ENCODE measurements at places on chromosomes 3 and 15.
A peak's percentile ranks its signal among the peaks of the same experiment; 100 is the strongest.

DNA sequence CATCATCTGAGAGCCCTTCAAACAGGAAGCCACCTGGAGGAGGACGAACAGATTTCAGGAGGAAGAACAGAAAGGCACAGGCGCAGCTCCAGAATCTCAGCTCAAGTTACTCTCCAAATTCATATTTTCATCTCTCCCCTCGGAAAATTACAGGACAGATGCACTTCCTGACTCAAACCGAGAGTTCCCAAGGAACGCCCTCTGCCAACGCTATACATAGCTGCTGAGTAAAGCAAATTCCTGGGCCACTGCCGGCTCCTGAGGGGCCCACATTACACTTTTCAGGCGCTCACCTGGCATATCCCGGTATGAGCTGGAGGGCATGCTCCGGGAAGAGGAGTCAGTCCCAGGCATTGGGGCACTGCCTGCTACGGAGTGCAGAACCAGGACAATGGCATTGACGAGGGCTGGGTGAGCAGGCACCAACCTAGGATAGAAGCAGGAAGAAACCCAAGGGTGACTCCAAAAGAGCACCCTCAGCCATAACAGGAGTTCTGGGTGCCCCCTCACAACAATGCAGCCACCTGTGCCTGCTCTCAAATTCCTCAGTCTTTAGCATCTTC is 11.2 kb downstream of the UBL7 start:
- no peak for DNase-seq

DNA sequence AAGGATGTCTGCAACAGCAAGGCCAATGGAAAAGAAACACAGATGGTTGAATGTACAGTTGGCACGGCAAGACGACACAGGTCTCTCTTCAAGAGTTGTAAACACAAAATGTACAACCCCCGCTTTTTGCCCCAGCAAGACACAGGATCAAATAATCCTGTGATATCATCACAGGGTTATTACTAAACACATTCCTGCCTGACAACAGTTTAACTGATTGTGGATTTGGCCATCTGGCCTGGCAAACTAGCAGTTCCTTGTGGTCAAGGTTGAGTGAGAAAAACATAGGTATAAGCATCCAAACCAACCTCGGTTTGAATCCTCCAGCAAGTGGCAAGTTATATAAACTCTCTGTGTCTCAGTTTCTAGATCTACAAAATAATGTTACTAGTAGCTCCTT is 23.4 kb downstream of the PARP16 start:
- DNase-seq, result no peak

DNA sequence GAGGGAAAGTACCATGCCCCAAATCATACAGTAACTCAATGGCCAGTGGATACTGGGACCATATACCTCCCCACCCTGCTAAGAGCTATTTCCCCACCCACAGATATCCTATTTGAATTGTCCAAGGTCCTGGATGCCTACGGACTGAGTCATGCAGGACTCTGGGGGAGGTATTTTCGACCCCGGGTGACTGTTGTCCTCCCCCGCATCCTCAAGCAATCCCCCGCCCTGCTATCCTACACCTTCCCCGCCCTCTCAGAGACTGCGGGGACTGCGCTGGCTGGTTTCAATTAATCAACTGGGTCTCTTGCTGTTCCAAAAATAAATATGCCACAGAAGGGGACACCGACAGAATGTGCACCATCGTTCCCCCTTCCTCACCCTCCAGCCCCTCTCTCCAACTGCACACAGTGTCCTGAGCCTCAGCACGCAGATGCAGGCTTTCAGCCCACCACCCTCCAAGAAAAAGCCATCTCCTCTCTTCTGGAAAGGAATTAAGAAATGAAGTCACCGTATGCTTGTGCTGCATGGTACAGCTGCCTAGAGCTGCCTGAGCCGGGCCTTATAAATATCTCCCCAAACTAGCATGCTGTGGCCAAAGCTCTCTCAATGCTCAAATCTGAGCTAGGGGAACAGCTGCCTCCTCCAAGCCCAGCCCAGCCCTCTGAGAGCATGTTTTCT is 8.1 kb downstream of the CAV3 start:
- DNase-seq, result no peak

DNA sequence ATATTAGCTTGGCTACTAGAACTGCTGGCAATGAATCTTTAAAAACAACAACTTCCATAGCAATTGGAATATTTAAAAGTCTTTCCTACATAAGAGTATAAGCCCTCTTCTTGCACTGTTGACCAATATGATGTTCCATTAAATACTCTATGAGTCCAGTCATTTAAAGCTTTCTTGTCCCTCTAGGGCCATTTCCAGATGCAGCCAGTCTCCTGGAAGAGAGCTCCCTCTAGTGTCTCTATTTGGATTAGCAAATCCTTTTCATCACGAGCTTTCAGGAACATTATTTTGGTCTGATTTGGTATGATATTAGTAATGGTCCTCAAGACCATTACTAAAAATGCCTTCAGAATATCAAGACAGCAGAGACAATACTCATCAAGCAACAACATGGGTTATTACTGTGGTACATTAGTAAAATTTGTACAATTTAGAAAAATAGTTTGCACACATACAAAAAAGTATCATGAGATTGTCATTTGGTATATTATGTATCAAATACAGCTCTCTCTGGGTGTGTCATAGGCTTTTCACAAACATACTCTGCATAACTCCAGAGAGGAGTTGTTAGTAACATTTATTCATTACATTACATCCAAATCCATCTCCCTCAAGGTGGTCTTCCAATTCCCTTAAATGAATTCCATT is 101.3 kb downstream of the DPH6 start:
- no peak for DNase-seq

- no peak for DNase-seq
Measured at GRCh38 chr15:97077975-97078374, 747.5 kb downstream of the NR2F2 start.

DNA sequence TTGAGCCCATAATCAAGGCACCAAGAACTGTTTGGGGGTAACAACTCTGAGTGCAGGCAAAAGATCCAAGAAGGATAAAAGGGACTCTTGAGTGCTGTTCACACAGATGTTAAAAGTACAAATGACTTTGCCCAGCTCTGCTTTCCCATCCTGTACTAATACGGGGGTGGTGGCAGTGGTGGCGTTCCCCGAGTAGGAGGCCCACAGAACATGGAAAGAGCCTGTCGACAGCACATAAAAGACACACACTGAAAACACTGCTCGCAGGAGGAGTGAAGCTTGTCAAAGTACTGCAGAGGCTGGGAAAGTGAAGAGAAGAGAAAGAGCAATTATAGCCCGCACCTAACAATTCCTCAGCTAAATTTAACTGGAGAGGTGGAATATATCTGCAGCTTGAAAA is 40.9 kb downstream of the HACD2 start:
- DNase-seq, result no peak

GRCh38 chr3:111519178-111519855 is 22.7 kb upstream of the CD96 start:
- no peak for DNase-seq

GRCh38 chr3:17640466-17640865 is 102.0 kb downstream of the TBC1D5 start:
- DNase-seq, result no peak

GRCh38 chr15:68187559-68187958 is 17.6 kb downstream of the CALML4 start:
- DNase-seq, result no peak

- DNase-seq, result no peak
Measured at GRCh38 chr3:72999951-73000350, 3.3 kb downstream of the PPP4R2 start.

GRCh38 chr3:170738766-170739165 is 131.2 kb downstream of the RPL22L1 start:
- DNase-seq, result no peak

GRCh38 chr3:191339316-191339917 is 9.1 kb upstream of the UTS2B start:
- DNase-seq, result no peak

GRCh38 chr3:13378155-13378554 is 42.0 kb downstream of the NUP210 start:
- no peak for DNase-seq

DNA sequence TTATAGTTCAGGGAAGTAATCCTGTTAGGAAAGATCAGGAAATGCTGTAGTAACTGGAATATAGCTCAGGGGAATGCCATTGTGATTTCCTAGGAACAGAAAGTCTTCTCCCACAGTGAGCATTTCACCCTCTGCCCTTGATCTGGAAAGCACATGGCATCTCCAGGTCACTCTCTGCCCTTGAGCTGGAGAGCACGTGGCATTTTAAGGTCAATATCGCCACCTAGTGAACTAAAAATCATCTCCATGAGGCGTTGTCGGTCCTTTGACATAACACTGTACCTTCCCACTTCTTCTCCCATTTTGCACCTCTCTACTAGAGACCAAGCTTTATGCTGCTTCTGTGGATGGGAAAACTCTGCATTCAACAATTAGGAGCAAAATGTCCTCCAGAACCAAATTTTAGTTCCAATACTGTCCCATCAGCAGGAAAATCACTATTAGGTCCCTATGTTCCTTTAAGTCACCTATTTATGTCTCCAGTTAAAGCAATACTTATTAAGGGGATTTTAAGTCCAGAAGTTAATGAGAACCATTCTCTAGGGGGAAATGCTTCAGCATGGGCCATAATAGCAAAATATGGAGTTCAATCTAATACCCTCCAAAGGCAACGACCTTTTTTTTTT is 54.7 kb upstream of the GK5 start:
- no peak for DNase-seq

DNA sequence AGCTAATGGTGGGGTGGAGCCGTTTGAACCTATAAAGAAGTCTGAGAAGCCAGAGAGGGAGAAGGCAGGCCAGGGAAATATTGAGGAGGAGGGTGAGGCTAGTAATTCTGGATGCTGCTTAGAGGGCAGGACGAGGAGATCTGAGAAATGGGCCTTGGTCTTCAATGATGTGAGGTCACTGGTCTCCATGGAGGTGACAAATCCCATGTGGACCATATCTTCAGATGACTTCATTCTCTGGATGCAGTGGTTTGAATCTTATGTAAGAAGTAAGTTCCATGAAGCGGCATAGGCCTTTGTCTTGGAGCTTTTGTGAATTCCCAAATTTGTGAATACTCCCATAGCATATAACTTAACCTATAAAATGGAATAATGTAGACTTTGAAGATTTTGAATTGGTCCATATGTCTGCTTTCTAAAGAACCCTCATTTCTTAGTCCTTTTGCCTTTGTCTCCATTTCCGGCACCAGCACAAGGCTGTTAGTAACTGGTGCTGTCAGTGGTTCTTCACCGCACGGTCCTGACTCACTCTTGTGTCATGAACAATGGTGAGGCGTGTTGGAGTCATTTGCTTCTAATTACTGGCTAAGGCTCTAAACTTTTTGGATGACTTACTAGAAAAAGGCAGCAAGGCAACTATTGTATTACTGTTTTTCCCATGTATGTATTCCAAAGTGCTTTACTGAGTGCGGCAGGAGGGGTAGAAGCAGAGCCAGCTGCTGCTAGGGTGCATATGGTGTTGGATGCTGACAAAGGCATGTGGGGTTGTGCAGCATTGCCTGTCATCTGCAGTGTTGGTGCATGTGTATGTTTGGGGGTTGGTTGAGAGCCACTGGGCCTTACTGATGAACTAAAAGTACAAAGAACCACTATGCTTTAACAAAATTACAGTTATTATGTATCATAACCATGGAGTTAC is 279.3 kb upstream of the C2CD4B start:
- DNase-seq, result no peak

GRCh38 chr3:177345049-177345972 is 148.0 kb upstream of the TBL1XR1 start:
- DNase-seq, result peak; percentile 25

GRCh38 chr3:113659101-113659541 is 37.3 kb downstream of the USF3 start:
- DNase-seq, result no peak

GRCh38 chr15:94057305-94057704 is 174.1 kb upstream of the MCTP2 start:
- no peak for DNase-seq

DNA sequence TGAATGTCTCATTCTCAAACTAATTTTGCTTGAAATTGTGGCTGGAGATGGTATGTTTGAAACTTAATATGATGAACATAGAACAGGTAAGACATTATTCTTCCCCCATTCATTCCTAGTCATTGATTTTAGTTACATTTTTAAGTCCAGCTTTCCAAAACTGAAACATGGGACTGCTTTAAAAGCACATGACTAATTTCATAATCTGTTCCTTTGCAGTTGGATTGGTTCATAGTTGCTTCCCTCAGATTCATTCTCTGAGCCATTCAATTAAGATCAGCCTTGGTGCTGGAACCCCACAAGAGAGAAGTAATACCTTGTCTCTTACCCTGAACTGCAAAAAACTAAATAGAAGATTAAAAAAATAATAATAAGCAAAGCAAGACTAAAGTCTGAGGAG is 87.5 kb upstream of the TGFBR2 start:
- DNase-seq, result no peak

GRCh38 chr3:58470363-58471024 is 21.4 kb upstream of the KCTD6 start:
- DNase-seq, result no peak

GRCh38 chr3:122890077-122890719 is 95.3 kb downstream of the SLC49A4 start:
- no peak for DNase-seq

- DNase-seq, result no peak
Measured at GRCh38 chr3:56884387-56884786, 82.6 kb upstream of the ARHGEF3 start.

GRCh38 chr15:77119446-77119845 is 48.5 kb upstream of the TSPAN3 start:
- DNase-seq, result no peak

DNA sequence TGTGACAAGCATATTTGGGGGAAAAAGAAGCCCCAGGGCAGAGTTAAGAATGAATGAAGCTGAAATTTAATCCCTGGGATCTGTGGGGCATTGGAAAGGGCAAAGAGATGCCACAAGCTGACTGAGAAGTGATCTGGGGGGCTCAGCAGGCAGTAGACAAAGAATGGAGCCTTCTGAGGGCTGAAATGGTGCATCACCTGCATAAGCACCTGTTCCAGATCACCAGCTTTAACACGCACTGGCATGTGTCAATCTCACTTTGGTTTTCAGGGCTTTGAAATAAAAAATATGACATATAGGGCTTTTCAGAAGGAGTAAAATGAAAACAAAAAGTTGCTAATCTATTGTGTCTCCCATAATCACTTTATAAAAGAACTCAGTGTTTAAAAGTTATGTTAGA is 210.8 kb upstream of the ARHGEF26 start:
- no peak for DNase-seq

DNA sequence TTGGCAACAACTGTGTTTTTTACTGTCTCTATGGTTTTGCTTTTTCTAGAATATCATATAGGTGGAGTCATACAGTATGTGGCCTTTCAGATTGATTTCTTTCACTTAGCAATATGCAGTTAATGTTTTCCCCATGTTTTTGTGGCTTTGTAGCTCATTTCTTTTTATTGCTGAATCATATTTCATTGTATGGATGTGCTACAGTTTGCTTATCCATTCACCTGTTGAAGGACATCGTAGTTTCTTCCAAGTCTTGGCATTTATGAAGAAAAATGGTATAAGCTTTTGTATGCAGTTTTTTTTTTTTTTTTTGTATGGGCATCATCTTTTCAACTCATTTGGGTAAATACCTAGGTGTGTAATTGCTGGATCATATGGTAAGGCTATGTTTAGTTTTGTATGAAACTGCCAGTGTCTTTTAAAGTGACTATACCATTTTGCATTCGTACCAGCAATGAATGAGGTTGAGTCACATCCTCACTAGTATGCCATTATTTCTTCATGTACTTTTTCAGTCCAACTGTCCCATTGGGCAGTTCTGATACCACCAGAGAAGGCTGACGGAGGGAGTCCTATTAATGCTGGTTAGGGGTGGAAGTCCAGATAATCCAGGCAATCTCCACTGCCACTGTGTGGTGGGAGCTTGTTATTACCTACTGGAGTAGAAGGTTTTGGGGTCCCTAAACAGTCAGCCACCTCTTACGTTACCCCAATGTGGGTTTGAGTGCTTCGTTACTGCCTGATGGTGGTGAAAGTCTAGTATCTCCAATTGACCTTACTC is 210.5 kb downstream of the DOCK3 start:
- no peak for DNase-seq

GRCh38 chr3:148366743-148367410 is 330.8 kb upstream of the AGTR1 start:
- no peak for DNase-seq

All from stimulated activated CD8-positive, alpha-beta memory T cell treated with anti-CD3 and anti-CD28 coated beads, Interleukin-2, amount 100 ng/mL, for 1 hour (primary cell).